ENCODE measurements at places on chromosomes 1 and 21. TPM values are rescaled to one million over a fixed set of nuclear protein-coding genes. Genes with fewer than 3 reads are reported as not detected.

The GNAI3 gene
- 13.8 TPM for total RNA-seq

The MTARC2 gene
- 4.8 TPM for total RNA-seq

The KCNE2 gene
- total RNA-seq: not detected

The LIPI gene
- not detected for total RNA-seq

The LCA5L gene
- total RNA-seq: 0.35 TPM

The VCAM1 gene
- 6.6 TPM for total RNA-seq

The SPRR2D gene
- not detected for total RNA-seq

The TFF2 gene
- total RNA-seq: not detected

The FAM163A gene
- not detected for total RNA-seq

The CNR2 gene
- total RNA-seq: not detected

The GPA33 gene
- total RNA-seq: not detected

The ITLN2 gene
- total RNA-seq: 1.5 TPM

The PGLYRP4 gene
- not detected for total RNA-seq

The LMOD1 gene
- total RNA-seq: 2.7 TPM

The EPHA8 gene
- not detected for total RNA-seq

The SPRR2A gene
- not detected for total RNA-seq

The RGS8 gene
- not detected for total RNA-seq

The SPRR2G gene
- total RNA-seq: not detected

The S100A8 gene
- not detected for total RNA-seq

The NMNAT2 gene
- total RNA-seq: 2.2 TPM

The C4BPA gene
- not detected for total RNA-seq

The LCE2B gene
- total RNA-seq: not detected

The TMEM269 gene
- 0.12 TPM for total RNA-seq

The RIMS3 gene
- total RNA-seq: 0.23 TPM

The IVL gene
- not detected for total RNA-seq

The S100A14 gene
- 0.30 TPM for total RNA-seq

The LRRC8B gene
- total RNA-seq: 0.35 TPM

The HMGCL gene
- total RNA-seq: 51.7 TPM

The MACO1 gene
- total RNA-seq: 18.2 TPM

The NRDC gene
- total RNA-seq: 69.6 TPM

The NSUN4 gene
- total RNA-seq: 16.3 TPM

Data from smooth muscle cell of the coronary artery (primary cell).